ENCODE measurements at places on chromosomes 12 and 14. TPM values are rescaled to one million over a fixed set of nuclear protein-coding genes. Genes with fewer than 3 reads are reported as not detected.

Gene RPGRIP1
- not detected for total RNA-seq

Gene SNAPC1
- 5.8 TPM for total RNA-seq

Gene PAPOLA
- 156 TPM for total RNA-seq

Gene SOAT2
- 5.9 TPM for total RNA-seq

Gene KRT80
- total RNA-seq: not detected

Gene TCL1B
- total RNA-seq: not detected

Gene IL31
- total RNA-seq: not detected

Gene RHOJ
- total RNA-seq: not detected

Gene USP44
- 11.1 TPM for total RNA-seq

Gene FGD6
- total RNA-seq: 0.91 TPM

Gene KRT8
- total RNA-seq: 0.41 TPM

Gene TSPAN19
- total RNA-seq: not detected

Gene ANKRD13A
- 68.6 TPM for total RNA-seq

Gene PPP4R3A
- 138 TPM for total RNA-seq

Measured in activated CD8-positive, alpha-beta memory T cell treated with anti-CD3 and anti-CD28 coated beads, Interleukin-2, amount 10 ng/mL, durations not matched to agents 7 days and 5 days (primary cell).